ENCODE measurements at places on chromosomes 5 and 9. TPM values are rescaled to one million over a fixed set of nuclear protein-coding genes. Genes with fewer than 3 reads are reported as not detected.

GRCh38 chr9:137610944-137611343, 5.5 kb downstream of the ARRDC1 start:
- DNase-seq, result no peak

GRCh38 chr5:109378095-109378494, 31.7 kb downstream of the PJA2 start:
- DNase-seq, result no peak

- no peak for DNase-seq
Observed at GRCh38 chr5:146336197-146336596, 2.4 kb upstream of the POU4F3 start.

GRCh38 chr5:96758621-96759020, 49.1 kb downstream of the ERAP1 start:
- peak; percentile 64 for DNase-seq

DNA sequence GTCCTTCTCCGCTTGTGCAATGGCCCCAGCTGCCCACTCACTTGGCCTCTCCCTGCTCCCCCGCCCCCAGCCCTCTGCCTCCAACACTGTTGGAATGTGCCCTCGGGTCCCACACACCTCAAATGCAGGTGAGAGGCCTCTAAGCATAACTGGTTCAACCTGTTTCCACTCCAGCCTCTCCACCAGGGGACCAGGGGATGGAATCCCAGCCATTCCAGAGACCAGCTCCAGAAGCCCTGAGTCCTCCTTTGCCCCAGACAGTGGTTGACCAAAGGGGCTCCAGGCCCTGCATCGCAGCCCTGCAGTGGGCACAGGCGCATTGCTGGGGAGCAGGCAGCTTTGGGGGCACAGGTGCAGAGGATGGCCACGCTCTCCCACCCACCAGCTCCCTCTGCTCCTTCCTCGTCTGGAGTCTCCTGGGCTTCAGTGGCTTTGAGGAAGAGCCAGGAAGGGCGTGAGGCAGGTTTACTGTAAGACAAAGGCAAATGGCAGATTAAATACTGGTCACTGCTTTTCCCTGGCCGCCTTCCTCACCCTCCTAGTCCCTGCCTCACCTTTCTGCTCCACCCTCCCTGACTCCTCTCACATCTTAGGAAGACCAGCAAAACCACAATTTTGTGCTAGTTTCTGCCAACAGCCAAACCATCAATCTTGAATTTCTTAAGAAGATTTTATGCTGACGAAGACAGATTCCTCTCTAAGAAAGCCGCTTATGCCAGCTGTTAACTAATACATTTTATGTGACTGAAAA, 29.1 kb upstream of the IRX2 start:
- no peak for DNase-seq

GRCh38 chr5:93620487-93621326, 37.7 kb downstream of the NR2F1 start:
- peak; percentile 68 for DNase-seq

GRCh38 chr5:1745123-1745795, 54.4 kb downstream of the MRPL36 start:
- DNase-seq, result no peak

DNA sequence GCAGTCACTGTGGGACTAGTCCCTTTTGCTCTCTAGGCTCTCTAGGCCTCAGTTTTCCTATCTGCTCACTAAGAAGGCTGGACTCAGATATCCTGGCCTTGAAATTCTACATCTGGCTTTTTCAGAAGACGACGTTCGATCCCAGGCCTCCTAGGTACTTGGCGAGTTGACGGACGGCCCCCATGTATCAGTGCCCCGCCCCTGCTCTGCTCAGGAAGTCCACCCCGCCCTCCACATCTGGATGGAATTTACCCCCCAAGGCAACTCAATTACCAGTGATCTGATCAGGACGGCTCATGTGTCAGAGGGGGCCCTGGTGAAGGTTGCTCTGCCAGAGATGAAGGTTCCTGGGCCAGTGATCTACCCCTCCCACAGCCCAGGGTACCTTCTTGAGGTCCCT, 44.1 kb upstream of the SYNPO start:
- no peak for DNase-seq

GRCh38 chr9:34984049-34984448, 5.5 kb upstream of the DNAJB5 start:
- DNase-seq, result peak; percentile 48

- no peak for DNase-seq
Observed at GRCh38 chr9:133386338-133386737, 10.2 kb downstream of the STKLD1 start.

GRCh38 chr9:133141833-133142595, 21.0 kb upstream of the RALGDS start:
- DNase-seq, result no peak

GRCh38 chr9:129201866-129202265, 23.8 kb upstream of the IER5L start:
- no peak for DNase-seq

- no peak for DNase-seq
Observed at GRCh38 chr5:15452781-15453180, 47.2 kb upstream of the FBXL7 start.

- DNase-seq, result no peak
Observed at GRCh38 chr5:87432460-87432859, 19.7 kb upstream of the CCNH start.

DNA sequence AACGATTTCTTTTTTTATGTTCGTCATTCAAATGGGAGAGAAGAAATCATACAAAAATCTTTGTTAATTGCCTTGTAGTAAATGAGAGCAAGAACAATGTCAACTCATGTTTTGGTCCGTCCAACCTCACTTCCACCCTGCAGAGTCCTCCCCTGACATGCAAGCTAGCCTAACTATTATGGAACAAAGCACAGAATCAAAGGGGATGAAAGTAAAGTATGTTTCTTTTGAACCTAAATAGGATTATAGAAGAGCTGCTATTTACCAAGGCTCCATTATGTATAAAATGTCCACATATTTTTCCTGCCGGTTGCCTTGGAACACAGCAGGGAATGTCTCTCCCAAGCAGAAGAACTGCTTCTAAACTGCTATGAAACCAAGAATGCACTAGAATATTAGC, 161.1 kb downstream of the MRPS30 start:
- DNase-seq, result no peak

- no peak for DNase-seq
Observed at GRCh38 chr9:70382709-70383605, 31.5 kb downstream of the KLF9 start.

DNA sequence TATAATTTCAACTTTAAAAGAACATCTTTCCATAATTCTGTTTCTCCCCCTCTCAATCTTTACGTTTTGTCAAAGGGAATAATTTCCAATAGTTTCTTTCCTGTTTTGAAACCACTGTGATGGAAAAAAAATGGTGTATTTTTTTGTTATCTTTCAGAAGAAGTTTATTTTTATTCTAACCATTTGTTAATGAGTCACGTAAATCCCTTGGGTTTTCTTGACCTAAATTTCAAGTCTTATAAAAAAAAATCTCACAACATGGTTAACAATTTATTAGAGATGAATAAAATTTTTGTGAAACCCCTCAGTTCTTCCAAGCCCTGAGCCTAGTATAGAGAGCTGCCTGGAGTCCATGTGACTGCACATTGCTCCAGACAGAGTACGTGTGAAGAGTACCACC, 106.1 kb upstream of the FBXL17 start:
- no peak for DNase-seq

DNA sequence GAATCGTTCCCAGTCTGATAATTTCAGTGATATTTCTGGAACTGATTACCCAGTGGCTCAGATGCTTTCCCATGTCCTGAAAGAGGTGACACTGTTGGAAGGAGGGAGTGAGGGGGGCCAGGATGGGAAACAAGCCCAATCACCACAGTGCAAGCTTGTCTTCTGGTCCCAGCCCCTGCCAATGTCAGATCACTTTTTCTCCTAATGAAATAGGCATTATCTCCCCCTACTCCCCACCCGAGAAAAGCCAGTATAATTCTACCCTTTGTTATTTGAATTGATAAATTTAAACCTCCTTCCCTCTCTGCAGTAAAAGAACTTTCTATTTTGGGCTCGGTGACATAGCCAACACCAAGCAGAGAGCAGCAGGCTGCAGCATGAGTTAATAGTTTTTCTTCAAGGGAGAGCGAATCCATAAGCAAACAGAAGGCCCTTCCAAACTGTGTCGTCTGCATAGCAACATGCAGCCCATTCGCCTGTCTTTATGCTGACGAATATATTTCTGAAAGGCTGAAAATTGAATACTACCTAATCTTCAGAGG, 14.6 kb upstream of the PPP2CA start:
- DNase-seq, result peak; percentile 90

DNA sequence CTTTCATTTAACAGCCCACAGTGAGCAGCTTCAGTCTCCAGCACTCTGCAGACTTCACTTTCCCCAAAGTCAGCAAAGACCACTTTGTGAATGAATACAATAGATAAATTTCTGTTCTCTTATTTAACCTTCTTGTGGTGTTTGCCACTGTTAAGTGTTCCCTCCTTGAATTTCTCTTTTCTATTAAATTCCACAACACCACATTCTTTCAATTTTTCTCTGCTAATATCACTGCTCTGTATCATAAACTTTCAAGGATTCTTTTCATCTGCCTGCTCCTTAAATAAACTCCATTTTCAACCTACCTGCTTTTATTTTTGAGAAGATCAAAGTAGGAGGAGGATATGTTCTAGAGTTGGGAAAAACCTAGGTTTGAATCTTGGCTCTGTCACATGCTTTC, 739.5 kb upstream of the GRAMD2B start:
- DNase-seq, result peak; percentile 12

DNA sequence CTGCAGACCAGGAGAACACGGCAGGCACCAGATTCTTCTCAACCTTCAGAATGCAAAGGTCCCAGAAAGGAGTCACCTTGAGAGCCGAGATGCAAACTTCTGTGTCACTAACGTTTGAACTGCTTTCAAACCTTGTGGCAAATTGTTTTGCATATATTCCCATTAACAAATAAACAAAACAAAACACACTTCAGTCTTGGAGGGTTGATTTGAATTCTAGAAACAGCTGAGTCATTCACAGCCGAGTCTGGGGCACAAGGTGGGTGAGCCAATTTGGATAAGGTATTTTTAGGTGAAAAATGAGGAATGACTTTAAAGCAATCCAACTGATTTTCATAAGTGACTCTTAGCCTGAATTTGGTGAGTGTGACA, 38.8 kb upstream of the ANKRD33B start:
- DNase-seq, result no peak

DNA sequence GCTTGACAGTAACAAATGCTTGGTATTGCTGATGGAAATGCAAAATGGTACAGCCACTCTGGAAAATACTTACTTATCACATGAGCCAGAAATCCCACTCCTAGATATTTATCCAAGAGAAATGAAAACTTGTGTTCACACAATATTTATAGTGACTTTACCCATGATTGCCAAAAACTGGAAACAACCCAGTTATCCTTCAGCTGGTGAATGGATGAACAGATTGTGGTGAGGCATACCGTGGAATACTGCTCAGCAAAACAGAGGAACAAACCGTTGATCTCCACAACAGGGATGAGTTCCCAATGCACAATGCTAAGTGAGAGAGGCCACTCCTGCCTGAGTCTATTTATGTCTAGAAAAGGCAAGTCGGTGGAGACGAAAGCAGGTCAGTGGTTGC, 40.5 kb upstream of the LRRC14B start:
- no peak for DNase-seq

- DNase-seq, result no peak
Observed at GRCh38 chr5:123112196-123112595, 23.2 kb downstream of the PRDM6 start.

DNA sequence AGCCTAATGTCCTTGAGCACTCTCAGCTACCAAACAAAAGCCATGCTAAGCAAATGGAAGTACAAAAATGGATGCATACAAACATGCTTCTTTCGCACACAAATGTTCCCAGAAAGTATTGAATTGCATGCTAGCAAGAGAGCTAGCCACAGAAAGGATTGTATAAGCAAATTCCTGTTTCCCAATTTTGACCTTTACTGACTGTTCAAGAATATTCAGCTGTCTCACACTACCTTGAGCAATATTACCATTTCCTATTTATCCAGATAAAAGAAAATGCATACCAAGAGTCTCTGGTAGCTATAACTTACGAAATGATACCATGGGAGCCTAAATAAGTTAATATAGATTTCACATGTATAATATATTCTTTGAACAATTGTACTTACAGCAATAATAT, 264.6 kb downstream of the TMEM167A start:
- DNase-seq, result peak; percentile 7

DNA sequence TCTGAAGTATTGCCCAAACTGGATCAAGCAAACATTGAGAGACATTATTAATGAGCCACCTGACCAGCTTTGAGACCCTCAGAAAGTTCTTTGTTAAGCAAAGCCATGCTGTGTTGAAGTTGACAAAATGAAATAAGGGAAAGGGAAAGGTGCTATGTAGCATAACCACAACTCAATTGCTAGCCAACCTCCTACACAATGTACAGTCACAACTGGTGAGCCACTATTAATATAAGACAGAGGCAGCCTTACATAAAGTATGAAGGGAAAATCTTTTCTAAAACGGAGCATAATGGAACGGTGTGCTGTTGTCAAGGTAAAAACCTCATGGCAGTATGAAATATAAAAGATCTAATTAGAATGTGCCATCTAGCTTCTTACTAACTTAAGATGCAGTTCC, 375.8 kb upstream of the ST8SIA4 start:
- DNase-seq, result no peak

ANKRD55 gene
- total RNA-seq, result not detected

ADAMTS12 gene
- 51.3 TPM for total RNA-seq

TCF7 gene
- 0.83 TPM for total RNA-seq

IFNK gene
- not detected for total RNA-seq

KCNV2 gene
- not detected for total RNA-seq

FOXD4L4 gene
- under 0.01 TPM for total RNA-seq

ABLIM3 gene
- 33.3 TPM for total RNA-seq

CDC20B gene
- total RNA-seq, result not detected

SPATA31A3 gene
- not detected for total RNA-seq

MSX2 gene
- 2.2 TPM for total RNA-seq

PITX1 gene
- total RNA-seq, result 10.3 TPM

Data from IMR-90 (cell line).